ENCODE measurements at places on chromosomes 16 and 17.
A peak's percentile ranks its signal among the peaks of the same experiment; 100 is the strongest.

GRCh38 chr17:63477480-63478440 is 899 bp downstream of the ACE start:
- peak; percentile 62 for DNase-seq

- DNase-seq, result no peak
Observed at GRCh38 chr16:46638947-46639925, 18.1 kb upstream of the SHCBP1 start.

DNA sequence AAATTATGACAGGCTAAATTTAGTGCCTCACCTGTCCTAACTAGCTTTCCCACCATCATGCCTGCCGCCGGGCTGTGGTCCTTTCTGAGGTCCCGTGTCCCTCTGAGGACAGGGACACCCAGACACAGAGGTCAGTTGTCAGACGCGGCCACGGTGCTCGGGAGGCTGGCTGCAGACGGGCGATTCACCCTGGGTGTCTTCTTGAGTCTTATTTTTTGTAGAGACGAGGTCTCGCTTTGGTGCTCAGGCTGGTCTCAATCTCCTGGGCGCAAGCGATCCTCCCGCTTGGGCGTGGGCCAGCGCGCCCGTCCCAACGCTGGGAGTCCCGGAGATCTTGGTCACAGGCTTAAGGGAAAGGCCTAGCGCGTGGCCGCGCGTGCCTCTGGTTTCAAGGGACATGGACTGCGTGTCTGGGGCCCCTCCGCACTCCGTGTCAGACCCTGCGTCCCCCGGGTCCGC is 797 bp upstream of the RAB11FIP3 start:
- peak; percentile 33 for DNase-seq

- no peak for DNase-seq
Observed at GRCh38 chr17:48278760-48279491, 151.1 kb downstream of the SKAP1 start.

DNA sequence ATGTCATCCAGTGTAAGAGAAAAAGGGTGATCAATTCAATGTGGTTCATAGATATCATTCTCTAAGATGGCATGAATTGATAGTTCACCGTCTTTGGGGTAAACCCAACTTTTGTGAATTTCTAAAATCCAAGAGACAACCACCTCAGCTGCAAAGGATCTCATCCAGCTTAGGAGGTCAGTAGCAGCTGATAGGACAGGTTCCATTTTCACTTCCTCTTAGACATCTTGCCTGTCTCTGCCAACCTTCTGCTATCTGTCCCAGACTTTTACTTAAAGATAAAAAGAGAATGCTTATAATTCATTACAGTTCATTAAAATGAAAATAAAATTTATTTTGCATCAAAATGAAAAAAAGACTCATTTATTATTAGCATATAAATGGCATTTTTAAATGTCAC is 468.2 kb downstream of the XYLT1 start:
- no peak for DNase-seq

DNA sequence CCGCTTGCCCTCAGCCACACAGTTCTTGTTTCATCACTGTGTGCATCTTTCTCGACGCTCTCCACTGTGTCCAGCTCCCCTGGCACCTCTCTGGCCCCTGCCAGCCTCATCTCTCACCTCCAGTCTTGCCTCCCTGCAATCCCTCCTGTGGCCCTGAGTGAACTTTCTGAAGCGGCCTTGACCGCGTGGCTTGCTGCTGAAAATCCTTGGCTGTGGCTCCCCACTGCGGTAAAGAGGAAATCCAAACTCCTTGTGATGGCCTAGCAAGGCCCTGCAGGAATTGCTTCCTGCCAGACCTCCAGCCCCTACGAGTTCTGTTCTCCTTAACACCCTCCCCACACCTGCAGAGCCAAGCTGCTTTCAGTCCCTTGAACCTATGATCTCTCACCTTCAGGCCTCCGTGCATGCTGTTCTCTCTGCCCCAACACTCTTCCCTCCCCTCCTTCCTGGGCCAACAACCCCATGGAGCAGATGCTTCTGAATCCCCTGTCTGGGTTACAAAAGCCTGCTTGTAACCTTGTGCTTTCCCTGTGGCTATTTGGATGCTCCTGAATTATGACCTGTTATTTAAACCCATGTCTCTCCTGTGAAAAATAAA is 33.6 kb upstream of the BRD7 start:
- DNase-seq, result no peak

GRCh38 chr17:43595466-43595865 is 49.3 kb upstream of the ETV4 start:
- DNase-seq, result no peak

DNA sequence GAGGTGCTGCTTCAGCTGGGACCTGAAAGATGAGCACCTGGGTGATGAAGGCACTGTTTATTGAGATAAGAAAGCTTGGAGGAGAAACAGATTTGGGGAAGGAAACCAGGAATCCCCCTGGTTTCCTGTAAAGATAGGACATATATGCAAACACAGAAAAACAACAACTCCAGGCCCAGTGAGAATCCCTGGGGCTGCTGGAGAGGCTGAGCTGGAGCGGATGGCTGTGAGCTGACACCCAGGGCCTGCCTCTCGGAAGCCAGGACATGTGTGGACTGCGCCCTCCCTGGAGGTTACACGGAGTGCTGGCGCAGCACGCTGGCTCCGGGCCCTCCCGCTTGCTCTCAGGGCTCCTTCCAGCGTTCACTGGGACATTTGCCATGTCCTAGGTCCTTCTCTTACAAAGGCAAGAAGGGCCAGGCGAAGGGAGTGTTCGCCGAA is 57.5 kb downstream of the CYB5B start:
- no peak for DNase-seq

GRCh38 chr17:44223541-44224071 is 4.1 kb upstream of the UBTF start:
- no peak for DNase-seq

DNA sequence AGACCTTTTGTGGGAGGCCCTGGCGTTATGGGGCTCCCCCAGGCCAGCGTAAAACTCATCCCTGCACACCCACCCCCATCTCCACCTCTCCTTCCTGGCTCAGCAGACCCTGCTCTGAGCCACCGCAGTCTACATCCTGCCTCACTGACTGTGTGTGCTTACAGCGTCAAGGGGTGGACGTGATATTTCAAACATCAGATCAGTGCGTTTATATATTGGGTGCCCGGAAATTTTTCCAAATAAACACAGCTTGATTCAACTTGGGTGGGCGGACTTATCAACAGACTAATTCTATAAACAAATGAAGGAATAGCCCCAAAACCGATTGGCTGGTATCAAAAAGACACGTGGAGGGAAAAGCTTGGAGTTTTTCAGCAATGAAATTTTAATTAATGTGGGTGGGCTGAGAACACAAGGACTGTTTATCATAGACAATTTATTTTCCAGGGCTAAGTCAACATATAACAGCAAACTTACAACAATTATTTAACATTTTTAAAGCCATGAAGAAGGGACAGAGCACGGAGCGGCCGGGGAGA is at the start of gene FOXL1:
TSS of gene FOXL1 (plus strand) at position 489 of the 539 bp plus-strand sequence. CDS start 175 bp downstream, outside the sequence.
- DNase-seq, result no peak

GRCh38 chr16:77863250-77863649 is 74.9 kb downstream of the VAT1L start:
- DNase-seq, result no peak

DNA sequence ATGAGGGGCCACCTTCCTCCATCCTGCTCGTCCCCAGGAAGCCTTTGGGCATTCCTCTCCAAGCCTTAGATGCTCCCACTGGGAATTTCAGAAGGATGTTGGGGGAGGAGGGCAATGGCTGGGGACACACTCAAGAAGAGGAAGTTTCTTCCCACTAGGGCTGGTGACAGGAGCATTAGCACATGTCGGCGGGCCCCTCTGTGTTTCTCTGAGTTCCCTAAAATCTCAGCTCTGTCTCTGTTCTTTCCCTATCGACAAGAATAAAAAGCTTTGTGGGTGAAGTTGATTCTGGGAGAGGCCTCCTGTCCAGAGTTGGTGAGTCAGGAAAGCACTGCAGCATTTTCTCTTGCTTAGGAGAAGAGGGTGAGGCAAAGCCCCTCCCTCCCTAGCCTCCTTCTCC is 19.7 kb upstream of the C17orf107 start:
- no peak for DNase-seq

- DNase-seq, result no peak
Observed at GRCh38 chr16:51163366-51163765, 12.3 kb upstream of the SALL1 start.

DNA sequence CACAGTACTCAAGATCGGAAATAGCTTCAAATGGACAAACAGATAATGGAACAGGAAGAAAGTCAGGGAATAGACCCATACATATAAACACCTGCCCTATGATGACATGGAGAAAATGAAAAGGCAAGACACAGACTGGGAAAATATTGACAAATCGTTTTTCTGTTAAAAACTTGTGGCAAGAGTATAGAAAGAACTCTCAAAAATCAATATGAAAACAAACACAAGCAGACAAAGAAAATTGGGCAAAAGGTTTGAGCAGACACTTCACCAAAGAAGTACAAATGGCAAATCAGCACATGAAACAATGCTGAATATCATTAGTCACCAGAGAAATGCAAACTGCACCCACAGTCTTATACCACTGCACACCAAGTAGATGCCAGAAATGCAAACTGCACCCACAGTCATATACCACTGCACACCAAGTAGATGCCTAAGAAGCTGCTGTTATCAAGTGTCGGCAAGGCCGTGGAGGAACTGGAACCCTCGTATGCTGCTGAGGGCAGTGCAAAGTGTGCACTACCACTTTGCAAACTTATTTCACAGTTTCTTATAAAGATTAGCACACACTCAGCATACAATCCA is 123.5 kb upstream of the CHMP6 start:
- DNase-seq, result no peak

- DNase-seq, result peak; percentile 81
Observed at GRCh38 chr16:89172528-89173173, 1.1 kb downstream of the CDH15 start.

- DNase-seq, result no peak
Observed at GRCh38 chr16:48332978-48333377, 52.2 kb downstream of the SIAH1 start.

DNA sequence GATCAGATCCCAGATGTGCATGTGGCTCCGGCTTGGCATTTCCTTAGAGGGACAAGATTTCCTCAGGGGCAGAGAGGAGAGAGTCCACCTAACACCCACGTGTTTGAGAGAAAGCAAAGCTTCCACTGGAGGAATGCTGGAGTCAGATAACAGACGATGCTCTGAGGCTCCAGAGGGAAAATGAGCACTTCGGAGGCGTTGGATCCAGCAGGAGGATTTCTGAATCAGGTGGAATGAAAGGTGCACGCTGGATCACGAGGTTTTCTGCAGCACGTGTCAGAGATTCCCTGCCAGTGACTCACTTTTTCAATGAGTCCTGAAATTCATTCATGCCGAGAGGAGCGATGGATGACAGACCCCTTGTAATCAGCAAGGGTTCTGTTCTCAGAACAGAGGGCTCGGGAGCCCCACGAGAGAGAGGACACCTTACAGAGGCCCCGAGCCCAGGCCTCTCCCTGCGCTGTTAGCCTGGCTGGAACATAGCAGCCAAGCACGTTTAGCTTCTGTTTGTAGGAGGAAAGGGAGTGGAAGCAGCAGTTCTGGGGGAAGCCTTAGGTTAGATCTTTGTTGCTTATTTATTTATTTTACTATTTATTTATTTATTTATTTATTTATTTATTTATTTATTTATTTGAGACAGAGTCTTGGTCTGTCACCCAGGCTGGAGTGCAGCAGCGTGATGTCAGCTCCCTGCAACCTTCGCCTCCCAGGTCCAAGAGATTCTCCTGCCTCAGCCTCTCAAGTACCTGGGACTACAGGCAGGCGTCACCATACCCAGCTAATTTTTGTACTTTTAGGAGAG is 49.3 kb upstream of the JPH3 start:
- DNase-seq, result no peak

DNA sequence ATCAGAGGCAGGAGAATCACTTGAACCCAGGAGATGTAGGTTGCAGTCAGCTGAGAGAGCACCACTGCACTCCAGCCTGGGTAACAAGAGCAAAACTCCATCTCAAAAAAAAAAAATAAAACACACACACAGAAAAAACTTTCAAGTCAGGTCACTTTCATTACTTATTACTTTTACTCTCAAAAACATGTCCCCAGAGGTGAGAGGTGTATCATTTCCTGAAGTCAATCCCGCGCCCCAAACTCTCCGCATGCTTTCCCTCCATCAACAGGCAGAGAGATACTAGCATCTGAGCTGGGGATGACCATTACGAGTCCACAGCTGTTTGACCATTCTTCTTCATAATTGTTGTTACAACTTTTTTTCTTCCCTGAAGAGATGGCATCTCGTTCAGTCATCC is 48.7 kb downstream of the YWHAE start:
- no peak for DNase-seq

GRCh38 chr17:57292091-57292490 is 35.8 kb downstream of the MSI2 start:
- DNase-seq, result no peak

GRCh38 chr17:81429821-81430551 is 34.7 kb downstream of the BAHCC1 start:
- DNase-seq, result peak; percentile 83

GRCh38 chr16:59385959-59386358 is 651.8 kb upstream of the GOT2 start:
- DNase-seq, result no peak

DNA sequence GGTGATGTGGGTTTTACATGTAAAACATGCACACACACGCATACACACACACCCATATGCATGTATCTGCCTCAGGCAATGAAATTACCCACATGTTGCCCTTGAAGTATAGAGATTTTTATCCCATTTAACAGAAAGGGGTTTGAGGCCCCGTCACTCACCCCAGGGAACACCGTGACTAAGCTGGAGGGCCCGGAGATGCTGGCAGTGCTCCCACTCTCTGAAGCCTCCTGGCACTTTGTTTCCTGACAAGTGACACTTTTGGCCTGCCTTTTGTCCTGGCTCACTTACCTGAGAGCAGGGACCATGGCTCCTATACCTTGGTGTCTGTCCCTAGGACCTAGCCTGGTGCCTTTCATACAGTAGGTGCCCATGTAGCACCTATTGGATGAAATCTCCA is 50.0 kb upstream of the TNRC6C start:
- no peak for DNase-seq

DNA sequence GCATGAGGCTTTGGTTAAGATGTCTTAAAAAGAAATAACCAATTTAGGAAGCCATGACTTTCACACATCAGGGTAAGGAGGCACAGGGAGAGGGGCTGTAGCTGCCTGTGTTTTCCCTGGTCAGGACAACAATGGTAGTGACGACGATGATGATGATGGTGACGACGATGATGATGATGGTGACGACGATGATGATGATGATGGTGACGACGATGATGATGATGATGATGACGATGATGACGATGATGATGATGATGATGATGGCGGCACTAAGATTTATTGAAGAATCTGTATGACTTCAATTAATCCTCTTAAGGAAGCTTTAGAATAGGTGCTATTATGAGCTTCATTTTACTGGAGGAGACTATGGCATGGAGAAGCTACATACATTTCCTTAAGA is 284.1 kb upstream of the TNRC6C start:
- no peak for DNase-seq

- DNase-seq, result peak; percentile 4
Observed at GRCh38 chr16:65323655-65324237, 201.9 kb upstream of the CDH11 start.

GRCh38 chr16:50501251-50501650 is 46.9 kb upstream of the NKD1 start:
- no peak for DNase-seq

- no peak for DNase-seq
Observed at GRCh38 chr17:38421871-38422827, 6.1 kb upstream of the ARHGAP23 start.

- no peak for DNase-seq
Observed at GRCh38 chr17:51739245-51739886, 419.1 kb downstream of the CA10 start.

Measured in NB4 (cell line).